ENCODE measurements at places on chromosomes 7 and 10. TPM values are rescaled to one million over a fixed set of nuclear protein-coding genes. Genes with fewer than 3 reads are reported as not detected.
A peak's percentile ranks its signal among the peaks of the same experiment; 100 is the strongest.

DNA sequence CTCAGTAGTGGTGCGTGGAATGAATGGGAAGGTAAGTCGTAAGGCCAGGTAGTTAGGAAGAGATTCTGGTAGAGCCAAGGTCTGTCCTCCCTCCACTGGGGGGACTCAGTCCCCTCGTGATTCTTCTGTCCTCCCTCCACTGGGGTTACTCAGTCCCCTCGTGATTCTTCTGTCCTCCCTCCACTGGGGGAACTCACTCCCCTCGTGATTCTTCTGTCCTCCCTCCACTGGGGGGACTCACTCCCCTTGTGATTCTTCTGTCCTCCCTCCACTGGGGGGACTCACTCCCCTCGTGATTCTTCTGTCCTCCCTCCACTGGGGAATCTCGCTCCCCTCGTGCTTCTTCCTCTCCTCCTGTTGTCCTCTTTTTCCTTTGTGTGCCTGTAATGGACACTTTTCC is 125.1 kb downstream of the CELF2 start:
- no peaks in the 10 kb centered on the region for H3K36me3 ChIP-seq
- H3K4me3 ChIP-seq: no peak overlapping the region
- peaks cover 62% of the 10 kb centered on the region for H3K4me1 ChIP-seq
- H3K27ac ChIP-seq: no peak overlapping the region
- DNase-seq: no peak

DNA sequence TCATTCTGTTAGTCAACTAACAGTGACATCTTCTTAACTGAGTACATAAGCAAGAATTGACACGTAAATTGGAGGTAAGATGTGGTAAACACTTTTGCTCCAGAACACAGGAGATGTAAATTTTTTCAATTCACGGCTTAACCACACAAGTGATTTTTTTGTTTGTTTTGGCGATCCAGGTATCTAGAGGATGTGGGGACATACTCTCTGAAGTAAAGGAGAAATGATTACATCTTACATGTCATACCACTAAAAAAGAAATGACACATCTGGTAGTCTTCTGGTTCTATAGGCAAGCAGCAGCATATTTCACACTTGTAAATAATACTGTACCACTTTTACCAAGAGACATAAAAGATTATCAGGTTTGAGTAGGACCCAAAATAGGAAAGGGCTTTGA is 200.3 kb upstream of the ZWINT start:
- no peak overlapping the region for H3K27ac ChIP-seq
- H3K36me3 ChIP-seq: no peaks in the 10 kb centered on the region
- no peaks in the 10 kb centered on the region for H3K27me3 ChIP-seq
- H3K4me3 ChIP-seq: no peak overlapping the region
- no peak for DNase-seq

DNA sequence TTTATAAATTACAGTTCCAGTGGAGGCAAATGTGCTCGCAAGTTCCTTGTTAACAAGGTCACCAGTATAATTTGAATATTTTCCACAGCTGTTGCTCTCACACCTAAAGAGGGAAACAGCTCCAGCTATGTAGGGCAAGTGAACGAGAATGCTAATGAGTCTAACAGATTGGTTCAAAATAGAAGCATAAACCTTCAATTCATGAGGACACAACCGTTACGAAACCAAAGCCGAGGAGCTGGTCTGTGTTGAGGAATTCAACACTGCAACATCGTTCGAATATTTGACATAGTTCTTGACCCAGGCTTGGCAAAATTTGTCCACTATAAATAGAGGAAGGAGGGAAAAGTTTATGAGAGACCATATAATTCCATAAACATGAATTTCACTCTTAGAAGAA is 161.3 kb downstream of the KLF6 start:
- H3K36me3 ChIP-seq: peaks cover 7% of the 10 kb centered on the region
- peaks cover 16% of the 10 kb centered on the region for H3K4me1 ChIP-seq
- peak overlapping the region; percentile 4 for H3K27ac ChIP-seq
- DNase-seq: no peak
- H3K4me3 ChIP-seq: no peak overlapping the region
- H3K27me3 ChIP-seq: peaks cover 2% of the 10 kb centered on the region

The PVRIG gene
- not detected for total RNA-seq

GRCh38 chr7:8251195-8251594 is 10.8 kb downstream of the ICA1 start:
- no peak overlapping the region for H3K27ac ChIP-seq
- H3K36me3 ChIP-seq: no peaks in the 10 kb centered on the region
- DNase-seq: no peak
- H3K4me1 ChIP-seq: no peaks in the 10 kb centered on the region

DNA sequence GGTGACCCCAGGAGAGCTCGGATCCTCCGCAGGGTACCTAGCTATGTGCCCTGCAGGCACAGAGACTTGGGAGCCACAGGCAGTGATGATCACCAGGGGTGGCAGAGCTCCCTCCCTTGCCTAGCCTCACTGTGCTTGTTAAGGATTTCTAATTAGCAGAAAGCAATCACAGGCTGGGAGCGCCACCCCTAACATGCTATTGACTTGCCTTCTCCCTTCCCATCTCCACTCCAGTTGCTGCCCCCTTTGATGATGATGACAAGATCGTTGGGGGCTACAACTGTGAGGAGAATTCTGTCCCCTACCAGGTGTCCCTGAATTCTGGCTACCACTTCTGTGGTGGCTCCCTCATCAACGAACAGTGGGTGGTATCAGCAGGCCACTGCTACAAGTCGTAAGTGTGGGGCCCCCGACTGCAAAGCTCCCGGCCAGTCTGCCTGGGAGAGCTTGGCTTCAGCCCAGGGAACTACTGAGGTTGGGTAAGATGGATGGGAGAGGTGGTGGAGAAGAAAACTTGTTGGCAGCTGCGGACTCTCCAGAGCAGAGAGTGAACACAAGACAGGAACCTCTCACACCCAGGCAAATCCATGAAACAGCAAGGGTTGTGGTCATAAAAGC is 1.2 kb downstream of the PRSS1 start:
- no peak overlapping the region for H3K27ac ChIP-seq
- H3K36me3 ChIP-seq: no peaks in the 10 kb centered on the region
- DNase-seq: no peak
- H3K4me3 ChIP-seq: no peak overlapping the region
- no peaks in the 10 kb centered on the region for H3K4me1 ChIP-seq

DNA sequence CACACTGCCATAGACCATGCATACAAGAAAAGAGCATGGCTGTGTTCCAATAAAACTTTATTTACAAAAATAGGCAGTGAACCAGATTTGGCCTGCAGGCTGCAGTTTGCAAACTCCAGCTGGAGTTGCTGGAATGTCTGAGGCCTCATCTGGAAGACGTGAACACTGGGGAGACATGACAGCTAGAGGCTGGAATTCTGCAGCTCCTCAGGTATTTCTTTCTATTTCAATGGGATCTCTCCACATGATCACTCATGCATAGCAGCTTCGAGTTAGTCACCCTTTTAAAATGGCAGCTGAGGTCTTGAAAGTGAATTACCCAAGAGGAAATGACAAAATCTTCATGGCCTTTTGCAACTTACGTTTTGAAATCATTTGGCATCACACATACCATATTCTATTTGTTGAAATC is 52.6 kb upstream of the BET1 start:
- no peak overlapping the region for H3K4me3 ChIP-seq
- peaks cover 5% of the 10 kb centered on the region for H3K4me1 ChIP-seq
- no peaks in the 10 kb centered on the region for H3K27me3 ChIP-seq
- no peaks in the 10 kb centered on the region for H3K36me3 ChIP-seq

The CCDC136 gene
- 34.6 TPM for total RNA-seq

DNA sequence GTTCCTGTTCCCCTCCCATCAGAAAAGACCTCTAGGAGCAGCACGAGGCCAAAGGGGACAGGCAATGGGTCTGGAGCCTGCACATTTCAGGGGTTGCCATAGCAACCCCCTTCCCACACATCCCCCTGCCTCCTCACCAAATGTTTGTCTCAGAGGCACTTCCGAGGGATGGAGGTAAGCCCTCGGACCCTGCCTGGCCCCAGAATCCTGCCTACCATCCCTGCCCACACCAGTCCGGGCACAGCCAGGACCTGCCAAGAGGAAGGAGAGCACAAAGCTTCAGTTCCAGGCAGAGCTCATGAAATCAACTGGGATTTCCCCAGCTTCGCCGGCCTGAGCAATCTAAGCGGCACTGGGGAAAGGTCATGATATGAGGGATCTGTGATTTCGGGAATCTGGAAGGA is 175.0 kb upstream of the PLXNA4 start:
- no peak overlapping the region for H3K27ac ChIP-seq
- peaks cover 24% of the 10 kb centered on the region for H3K27me3 ChIP-seq
- no peak for DNase-seq
- no peak overlapping the region for H3K4me3 ChIP-seq
- H3K36me3 ChIP-seq: no peaks in the 10 kb centered on the region
